ENCODE measurements at places on chromosomes 4 and X. TPM values are rescaled to one million over a fixed set of nuclear protein-coding genes. Genes with fewer than 3 reads are reported as not detected.

APELA gene
- not detected for total RNA-seq

SHROOM2 gene
- 6.7 TPM for total RNA-seq

FGF5 gene
- 2.8 TPM for total RNA-seq

CRMP1 gene
- total RNA-seq: under 0.01 TPM

HDX gene
- total RNA-seq: 0.66 TPM

FHIP1A gene
- total RNA-seq: 0.14 TPM

PRSS12 gene
- 14.2 TPM for total RNA-seq

PLS3 gene
- 153 TPM for total RNA-seq
